Stimulated activated CD4-positive, alpha-beta T cell treated with anti-CD3 and anti-CD28 coated beads, TNF-alpha, amount 100 ng/mL, for 4 hours (primary cell): ENCODE measurements at places on chromosomes 5 and 9.

- no peak for DNase-seq
These were observed 56.2 kb downstream of the SEMA6A start for GRCh38 chr5:116518423-116518822.

DNA sequence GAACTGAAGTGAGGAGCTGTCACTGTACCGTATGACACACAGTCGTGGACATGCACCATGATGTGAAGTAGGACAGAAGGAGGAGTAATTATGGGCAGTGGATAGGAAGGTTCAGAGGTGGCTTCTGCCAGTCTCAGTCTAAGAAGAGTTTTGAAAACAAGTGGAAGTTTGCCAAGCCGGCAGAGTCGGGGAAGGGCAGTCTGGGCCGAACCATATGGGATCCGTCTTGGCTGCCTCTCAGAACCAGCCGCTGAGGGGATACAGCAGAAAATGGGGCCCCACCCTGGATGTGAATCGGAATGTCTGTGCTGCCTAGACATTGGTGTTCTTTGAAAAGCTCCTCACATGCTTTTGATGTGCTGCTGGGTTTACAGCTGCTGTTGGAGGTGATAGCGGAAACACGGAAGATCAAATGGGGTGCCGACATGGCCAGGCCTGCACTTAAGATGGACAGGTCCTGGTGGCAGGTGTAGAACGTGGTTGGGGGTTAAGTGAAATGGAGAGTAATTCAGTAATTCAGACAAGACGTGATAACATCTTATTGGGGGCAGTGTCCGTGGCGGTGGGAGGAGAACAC is 11.2 kb downstream of the SNX18 start:
- no peak for DNase-seq

GRCh38 chr9:21943464-21943863 is 50.7 kb downstream of the CDKN2A start:
- DNase-seq, result no peak

DNA sequence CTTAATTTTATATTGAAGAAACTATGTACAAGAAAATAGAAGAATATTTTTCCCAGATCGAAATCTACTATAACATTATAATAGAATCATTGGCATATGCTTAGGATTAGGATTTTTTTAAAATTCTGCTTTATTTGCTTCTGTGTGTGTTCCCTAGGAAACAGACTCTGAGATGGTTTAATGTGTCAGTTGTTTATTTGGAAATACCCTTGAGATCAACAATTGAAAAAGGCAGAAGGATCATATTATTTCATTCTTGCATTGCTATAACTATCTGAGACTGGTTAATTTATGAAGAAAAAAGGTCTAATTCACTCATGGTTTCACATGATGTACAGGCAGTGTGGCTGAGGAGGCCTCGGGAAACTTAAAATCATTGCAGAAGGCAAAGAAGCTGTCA is 622.6 kb downstream of the PRR16 start:
- DNase-seq, result no peak

DNA sequence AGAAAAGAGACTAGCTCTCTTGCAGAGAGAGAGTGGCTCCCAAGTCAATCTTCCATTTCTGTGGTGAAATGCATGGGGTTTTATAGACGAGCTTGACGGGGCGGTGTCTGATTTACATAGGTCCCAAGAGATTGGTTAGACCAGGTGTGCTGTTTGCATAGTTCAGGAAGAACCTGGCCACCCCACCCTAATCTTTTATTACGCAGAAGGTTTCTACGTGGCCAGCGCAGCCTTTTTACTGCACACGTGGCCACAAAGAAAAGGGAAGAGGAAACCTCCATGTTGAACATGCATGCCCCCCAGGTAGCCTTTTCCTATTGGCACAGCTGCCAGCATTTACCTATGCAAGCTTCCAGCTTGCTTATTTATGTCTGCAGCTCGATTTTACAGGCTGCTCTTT is 92.1 kb downstream of the CAVIN4 start:
- no peak for DNase-seq

- DNase-seq, result no peak
These were observed 257.9 kb downstream of the ASTN2 start for GRCh38 chr9:117156771-117157535.

DNA sequence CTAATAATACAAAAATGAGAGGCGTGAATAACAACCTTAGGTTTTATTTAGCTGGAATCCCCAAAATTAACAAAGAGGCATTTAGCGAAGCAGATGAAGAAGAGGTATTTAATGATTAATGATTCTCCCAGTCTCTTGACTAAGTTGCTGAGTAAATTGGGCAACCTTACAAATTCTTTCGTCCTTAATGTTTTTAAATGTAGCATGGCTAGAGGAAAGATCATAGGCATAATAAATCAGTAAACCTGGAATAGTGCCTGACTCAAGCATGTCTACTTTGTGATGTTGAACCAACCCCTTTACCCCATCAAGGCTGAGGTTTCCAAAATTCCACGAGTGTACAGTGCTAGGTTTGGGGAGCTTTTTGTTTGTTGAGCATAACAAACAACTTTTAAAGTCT is 7.9 kb downstream of the BHMT start:
- no peak for DNase-seq

DNA sequence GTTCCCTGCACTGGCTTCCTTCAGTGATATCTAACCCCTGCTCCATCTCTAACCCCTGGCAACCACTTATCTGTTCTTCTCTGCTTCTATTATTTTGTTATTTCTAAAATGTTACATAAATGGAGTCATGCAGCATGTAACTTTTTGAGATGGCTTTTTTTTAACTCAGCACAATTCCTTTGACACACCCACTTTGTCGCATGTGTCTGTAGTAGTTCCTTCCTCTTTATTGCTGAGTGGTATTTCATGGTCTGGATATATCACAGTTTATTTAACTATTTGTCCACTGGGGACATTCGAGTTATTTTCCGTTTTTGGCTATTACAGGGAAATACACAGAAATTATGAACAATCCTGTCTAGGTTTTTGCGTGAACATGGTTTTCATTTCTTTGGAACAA is 200.2 kb downstream of the TRIO start:
- DNase-seq, result no peak

- no peak for DNase-seq
These were observed 28.7 kb downstream of the PROP1 start for GRCh38 chr5:177967221-177967887.

DNA sequence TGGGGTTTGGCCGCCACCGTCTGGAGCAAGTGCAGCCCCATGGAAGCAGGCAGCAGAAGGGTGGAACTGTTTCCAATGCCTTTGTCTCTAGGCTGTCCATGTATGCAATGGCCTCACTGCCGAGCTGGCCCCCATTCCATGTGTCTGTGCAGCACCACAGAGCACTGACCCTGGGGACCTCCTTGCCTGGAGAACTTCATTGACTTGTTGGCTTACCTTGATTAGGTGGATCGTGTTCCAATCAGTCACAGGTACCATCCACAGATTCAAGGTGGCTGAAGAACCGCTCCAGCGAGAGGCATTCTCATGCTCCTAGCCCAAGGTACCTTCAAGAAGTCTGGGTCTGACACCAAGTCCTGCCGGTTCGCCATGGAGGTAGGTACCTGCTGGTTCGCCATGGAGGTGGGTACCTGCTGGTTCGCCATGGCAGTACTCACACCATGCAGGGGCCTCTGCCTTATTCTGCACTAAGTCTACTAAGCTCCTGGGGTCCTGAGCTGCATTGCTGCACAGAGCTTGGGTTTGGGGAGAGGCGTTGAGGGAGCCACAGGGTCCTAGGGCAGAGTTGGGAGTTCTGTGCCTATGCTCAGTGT is 358.3 kb upstream of the IRX1 start:
- no peak for DNase-seq

GRCh38 chr5:40431734-40432133 is 248.0 kb upstream of the PTGER4 start:
- no peak for DNase-seq

DNA sequence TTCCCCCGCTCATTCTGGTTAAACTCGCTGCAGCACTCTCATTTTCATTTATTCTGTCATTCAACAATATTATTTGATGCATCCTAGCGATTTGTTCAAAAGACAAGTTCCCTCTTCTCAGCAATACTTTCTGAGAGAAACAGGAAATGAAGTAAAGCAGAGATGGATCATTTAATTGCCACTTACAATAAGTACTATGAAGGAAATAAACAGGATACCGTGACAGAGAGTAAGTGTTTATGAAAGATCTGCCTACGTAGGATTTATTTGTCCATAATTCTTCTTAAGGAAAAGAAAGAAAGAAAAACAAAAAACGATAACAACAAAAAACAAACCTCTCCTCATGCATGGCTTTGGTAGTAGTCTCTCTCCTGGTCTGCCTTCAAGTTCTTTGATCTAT is 406.8 kb upstream of the ZNF608 start:
- DNase-seq, result no peak

- no peak for DNase-seq
These were observed 1035.3 kb downstream of the CDH12 start for GRCh38 chr5:21817668-21818369.

- no peak for DNase-seq
These were observed 89.5 kb upstream of the MAP3K1 start for GRCh38 chr5:56725711-56726411.

GRCh38 chr9:113973226-113973625 is 97.1 kb downstream of the ZNF618 start:
- DNase-seq, result no peak

- no peak for DNase-seq
These were observed 102.3 kb downstream of the EPB41L4A start for GRCh38 chr5:112316731-112317130.

DNA sequence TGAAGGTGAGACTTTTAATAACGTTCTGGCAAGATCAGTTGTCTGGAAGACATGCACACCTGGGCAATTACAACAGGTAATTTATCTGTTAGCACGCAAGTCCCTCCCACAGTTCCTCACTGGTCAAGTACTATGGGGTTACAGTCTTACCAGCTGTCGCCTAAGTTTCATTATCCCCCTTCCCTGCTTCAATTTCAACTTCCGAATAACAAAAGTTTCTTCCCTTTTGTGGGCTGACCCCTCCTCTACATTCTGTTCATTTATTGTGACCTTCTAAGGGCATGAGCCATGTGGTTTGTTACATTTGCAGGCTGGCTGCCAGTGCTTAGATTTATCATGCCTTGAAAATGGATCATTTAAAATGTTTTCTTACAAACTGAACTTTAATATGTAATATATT is 16.5 kb downstream of the GAPT start:
- DNase-seq, result no peak
